ENCODE measurements at places on chromosomes 2 and 18.
A peak's percentile ranks its signal among the peaks of the same experiment; 100 is the strongest.

GRCh38 chr2:25312958-25313710 lies 28.6 kb downstream of the DNMT3A start:
- no peak for DNase-seq

- DNase-seq = no peak
Observed at GRCh38 chr2:219783359-219783975, 156.0 kb downstream of the SLC4A3 start.

DNA sequence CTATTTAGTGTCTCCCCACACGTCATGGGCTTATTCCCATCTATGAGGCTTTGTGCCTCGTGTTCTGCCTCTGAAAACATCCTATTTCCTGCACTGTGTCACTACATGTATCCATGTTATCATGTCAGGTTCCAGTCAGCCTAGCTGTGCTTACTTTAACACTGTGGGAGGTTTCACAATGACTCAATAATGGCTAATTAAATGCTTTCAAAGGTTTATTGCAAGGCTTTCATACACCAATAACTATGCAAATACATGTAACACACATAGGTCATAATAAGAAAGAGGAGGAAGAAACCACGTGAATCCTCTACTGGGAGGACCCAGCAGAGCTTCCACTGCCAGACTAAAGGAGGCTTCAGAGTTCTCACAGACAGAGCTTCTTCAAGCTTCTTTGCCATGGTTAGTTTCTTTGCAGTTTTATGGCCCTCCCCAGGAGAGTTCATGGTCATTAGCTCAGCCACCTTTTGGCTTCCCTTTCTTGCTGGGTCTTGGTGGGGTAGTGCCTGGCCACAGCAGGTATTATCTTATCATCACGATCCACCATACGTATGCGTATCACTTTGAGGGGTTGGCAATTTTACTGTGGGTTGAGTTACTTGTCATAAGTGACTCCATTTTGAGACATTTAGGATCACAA lies 5.1 kb upstream of the COLEC12 start:
- DNase-seq = no peak

DNA sequence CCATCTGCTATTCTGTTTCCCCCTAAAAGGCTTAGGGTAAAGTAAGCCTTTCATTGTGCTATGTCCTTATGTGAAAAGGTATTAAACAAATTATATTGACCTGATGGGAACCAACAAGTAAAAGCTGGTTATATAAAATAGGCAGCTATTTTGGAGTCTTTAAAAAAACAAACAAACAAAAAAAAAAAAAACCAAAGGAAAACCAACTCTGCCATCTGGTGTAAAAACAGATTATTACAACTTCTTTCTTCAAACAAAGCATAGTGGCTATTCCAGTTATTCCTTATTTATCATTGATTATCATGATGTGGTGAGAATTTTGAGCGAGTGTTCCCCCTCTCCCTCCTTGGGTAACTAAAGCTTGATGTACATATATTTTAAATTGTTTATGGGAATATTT lies 122.3 kb upstream of the FHL2 start:
- DNase-seq = no peak

- no peak for DNase-seq
Observed at GRCh38 chr2:151347906-151348305, 9.5 kb upstream of the TNFAIP6 start.

DNA sequence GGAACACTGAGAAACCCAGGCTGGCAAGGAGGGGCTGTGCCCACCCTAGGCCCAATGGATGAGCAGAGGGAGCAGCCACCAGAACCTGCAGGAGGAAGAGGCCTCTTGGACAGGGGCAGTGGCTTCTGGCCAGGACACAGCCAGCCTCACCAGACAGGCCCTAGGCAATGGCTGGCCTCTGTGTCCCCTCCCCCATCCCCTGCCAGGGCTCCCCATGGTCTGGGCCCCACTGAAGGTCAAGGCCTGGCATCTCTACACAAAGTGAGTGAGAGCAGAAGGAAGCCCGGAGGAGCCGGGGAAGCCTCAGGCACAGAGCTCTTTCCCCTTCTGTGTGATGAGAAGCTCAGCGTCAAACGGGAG lies 6.3 kb downstream of the PRLH start:
- DNase-seq = peak; percentile 56

- no peak for DNase-seq
Observed at GRCh38 chr2:231957913-231958763, 3.4 kb upstream of the DIS3L2 start.

- no peak for DNase-seq
Observed at GRCh38 chr2:64422466-64422865, 31.5 kb upstream of the LGALSL start.

DNA sequence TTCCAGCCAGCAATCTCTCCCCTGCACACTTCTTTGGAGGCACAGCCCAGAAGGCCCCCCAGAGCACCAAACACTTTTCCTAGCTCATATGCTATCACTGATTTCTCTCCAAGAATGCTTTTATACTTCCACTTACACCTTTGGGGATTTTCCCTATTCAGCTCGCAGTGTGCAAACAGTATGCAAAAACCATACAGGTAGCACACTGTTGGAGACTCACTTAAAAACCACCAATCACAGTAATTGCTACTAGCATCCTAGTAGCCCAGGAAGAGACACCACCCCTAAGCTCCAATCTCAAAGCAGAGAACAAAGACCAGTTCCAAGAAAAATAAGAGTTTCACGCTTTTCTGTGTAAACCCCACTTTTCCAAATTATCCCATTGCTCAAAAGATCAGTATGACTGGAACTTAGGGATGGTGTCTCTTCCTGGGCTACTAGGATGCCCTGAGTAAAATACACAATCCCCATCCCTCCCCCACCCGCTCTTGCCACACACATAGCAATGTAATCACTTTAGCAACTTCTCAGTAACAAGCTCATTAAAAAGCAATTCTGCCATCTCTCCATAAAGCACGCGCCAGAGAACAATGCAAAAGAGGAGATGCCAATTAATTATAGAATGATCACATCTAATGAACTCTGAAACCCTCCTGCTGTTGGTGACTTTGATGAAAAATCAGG lies 43.0 kb downstream of the KLF7 start:
- DNase-seq = no peak

DNA sequence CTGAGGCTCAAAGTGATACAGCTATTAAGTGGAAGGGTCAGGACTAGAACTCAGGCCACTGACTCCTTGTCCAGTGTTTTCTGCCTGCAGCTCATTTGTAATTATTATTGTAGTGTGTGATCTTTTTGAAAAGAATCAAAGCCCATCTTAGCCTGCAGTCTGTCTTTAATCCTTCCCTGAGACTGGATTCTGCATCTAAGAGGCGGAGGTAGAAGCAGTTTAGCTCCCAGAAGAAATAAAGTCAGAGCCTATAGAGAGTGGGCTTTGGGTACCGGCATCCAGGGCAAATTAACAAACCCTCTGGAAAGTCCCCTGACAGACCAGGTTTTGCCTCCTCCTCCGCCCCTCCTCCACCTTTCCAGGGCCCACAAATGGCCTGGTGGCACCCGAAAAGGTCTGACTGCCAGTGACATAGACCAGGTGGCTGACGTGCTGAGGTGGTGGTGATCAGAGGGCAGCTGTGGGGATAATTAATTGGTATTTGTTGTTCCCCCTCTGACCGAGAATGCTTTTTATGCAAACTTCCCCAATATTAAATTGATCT lies 2.2 kb upstream of the RAX start:
- DNase-seq = peak; percentile 46

GRCh38 chr2:236051351-236051750 lies 116.8 kb downstream of the GBX2 start:
- DNase-seq = peak; percentile 58

DNA sequence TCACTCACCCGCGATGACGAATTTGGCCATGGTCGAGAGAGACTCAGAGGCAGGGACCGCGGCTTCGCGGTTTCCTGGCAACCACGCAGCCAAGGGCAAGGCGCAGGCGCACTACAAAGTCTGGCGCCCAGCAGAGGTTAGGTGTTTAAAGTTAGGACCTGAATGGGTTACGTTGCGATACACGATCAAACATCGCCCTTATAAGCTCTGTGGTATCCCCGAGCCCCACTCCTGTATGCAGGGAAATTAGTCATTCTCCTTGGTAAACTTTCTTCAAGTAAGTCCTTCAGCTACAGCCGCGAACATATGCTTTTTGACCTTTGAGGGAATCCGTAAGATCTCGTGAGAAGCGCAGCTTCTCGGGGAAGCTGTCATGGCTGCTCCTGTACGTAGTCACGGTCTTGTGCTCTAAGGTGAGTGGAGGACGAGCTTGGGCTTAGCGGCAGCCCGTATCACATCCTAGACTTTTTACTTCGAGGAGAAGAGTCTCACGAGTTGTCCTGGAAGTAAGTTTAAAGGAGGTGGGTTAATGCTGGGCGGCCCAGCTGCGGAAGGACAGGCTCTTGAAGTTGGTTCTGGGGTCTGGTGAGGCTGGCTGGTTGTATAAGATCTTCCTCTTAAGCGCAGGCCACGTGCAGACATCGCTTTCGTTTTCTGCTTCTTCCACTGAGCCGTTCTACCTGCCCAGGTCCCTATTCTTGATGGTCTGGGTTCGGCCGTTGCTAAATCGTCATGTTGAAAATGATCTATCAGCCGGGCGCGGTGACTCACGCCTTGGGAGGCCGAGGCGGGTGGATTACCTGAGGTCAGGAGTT lies at the start of the genes FASTKD2 and MDH1B:
TSS of gene FASTKD2 (plus strand) at position 365 of the 815 bp plus-strand sequence. CDS start 1,088 bp downstream, outside the sequence.
TSS of gene MDH1B (minus strand) at position 87 of the 815 bp plus-strand sequence. CDS start at position 30, 57 bp downstream.
- DNase-seq = peak; percentile 87

DNA sequence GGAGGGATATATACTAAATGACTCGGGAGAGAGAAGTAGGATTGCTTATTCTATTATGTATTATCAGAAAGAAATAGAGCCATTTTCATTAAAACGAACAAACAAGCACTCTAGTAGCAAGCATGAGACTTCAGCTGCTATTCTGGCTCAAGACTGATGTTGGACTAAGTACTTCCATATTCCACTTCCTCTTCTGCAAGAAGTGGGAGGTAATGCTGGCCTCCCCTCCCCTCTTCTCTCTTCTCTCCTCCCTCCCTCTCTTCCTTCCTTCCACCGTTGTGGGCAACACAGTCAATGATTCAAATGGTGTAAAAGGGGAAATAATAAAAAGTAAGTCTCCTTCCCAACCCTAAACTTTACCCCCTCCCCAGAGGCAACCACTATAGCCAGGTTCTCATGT lies 62.6 kb downstream of the EMX1 start:
- DNase-seq = no peak

GRCh38 chr2:11158916-11159573 lies 3.8 kb downstream of the SLC66A3 start:
- DNase-seq = no peak

DNA sequence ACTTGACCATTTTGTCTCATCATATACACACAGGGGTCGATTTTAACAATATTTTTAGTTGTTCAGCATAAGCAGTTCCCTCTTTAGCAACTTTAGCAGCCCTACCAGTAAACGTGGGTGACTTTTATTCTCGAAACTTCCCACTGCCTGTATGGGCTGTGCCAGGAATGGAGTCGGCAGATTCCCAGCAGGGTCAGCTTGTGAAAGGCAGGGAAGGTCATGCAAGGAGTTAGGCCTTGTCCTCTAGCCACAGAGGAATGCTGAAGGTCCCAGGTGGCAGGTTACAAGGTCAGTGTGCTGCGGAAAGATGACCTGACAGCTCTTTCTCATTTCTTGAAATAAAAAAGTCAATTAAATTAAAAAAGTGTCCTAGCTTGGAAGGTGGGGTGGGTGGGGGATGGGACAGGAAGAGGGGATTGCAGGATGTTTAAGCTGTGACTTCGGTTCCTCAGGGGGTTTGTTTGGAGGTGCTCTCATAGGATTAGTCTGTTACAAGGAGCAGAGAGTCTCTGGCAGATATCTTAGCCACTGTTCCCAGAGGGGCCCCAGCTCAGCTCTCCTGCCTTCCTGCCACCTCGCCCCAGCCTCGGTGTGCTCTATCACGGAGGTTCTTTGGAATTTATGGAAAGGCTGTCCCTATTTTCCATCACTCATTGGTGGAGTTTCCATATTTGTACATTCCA lies 21.4 kb downstream of the DRC1 start:
- no peak for DNase-seq

GRCh38 chr2:17877811-17878280 lies 621 bp upstream of the KCNS3 start:
- no peak for DNase-seq

DNA sequence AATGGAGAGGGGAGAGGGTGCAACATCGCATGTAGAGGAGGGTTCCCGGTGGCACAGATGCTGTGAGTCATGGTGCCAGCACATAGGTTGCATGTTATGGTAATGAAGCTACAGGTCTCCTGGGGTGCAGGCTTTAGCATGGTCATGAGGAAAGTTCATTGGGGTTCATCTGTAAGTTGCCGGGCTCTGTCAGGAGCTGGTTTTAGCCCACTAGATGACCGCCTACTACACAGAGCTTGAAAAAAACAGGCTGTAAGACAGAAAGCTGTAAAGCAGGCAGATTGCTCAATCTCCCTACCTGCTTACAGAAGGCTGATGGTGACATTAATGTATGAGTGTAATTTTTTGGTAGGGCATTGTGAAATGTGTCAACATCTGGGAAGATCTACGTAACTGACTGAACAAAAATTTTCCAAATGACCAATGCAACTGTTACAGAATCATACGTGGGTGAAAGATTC lies 23.9 kb downstream of the DYSF start:
- no peak for DNase-seq

DNA sequence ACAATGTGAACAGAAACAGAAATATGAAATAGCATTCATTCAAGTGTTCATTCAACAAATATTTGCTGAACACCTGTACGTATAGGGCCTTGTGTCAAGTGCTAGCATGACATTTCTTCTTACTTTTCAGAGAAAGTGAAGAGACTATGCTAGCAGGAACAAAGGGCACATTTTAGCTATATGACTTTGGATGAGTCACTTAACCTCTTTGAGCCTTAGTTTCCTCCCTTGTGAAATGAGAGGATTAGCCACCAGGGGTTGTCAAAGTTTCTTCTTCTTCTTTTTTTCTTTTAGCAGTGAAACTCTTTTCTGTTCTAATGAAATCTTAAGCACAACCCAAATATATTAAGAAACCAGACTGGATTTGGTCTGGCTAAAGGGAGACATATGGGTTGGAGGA lies 53.1 kb downstream of the FIGN start:
- DNase-seq = no peak

DNA sequence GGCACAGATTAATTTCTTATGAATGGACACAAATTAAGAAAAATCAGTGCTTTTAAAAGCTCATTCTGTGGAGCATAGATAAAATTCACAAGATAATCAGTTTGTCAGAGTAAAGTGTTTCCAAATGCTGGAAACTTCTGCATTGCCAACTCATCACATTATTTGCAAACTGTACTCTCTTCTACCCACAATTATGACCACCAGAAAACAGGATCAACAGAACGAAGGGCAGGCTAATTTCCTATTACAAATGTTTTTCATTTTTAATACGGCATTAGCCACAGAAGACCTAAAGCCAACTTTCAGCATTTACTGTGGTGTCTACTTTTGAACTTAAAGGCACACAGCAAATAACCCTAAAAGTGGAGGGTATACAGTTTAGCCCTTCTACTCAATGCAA lies 6.0 kb downstream of the IRS1 start:
- DNase-seq = no peak
